B cell (primary cell): ENCODE measurements at places on chromosomes 7 and 10. TPM values are rescaled to one million over a fixed set of nuclear protein-coding genes. Genes with fewer than 3 reads are reported as not detected.

- DNase-seq = no peak
Observed at GRCh38 chr7:56046721-56047445, 4.4 kb downstream of the PSPH start.

GRCh38 chr10:34766266-34766600 lies 48.9 kb downstream of the PARD3 start:
- no peak for DNase-seq

The VSTM4 gene
- polyA plus RNA-seq = not detected in 2 replicates

The TRIM4 gene
- 14.2 and 15.1 TPM in 2 replicates for polyA plus RNA-seq

GRCh38 chr7:22377703-22378102 lies 20.7 kb upstream of the RAPGEF5 start:
- DNase-seq = no peak

DNA sequence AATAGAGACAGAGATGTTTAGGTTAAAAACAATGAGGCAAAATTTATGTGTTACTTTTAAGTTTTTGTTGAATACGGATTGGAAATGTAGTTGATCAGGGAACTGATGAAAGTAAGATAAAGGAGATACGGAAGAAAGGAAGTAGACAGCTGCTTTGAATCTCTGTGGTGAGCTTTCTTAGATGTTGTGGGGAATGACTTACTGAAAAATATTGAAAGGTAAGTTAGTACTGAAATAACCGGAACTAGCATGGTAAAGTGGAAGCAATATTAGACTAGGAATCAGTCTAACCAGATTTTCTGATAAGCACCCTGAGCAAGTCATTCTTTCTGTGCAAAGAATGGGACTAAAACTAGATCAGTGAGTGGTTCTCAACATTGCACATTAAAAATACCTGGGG lies 34.8 kb downstream of the LUC7L2 start:
- DNase-seq = no peak

GRCh38 chr10:98623176-98623575 lies 176.4 kb upstream of the HPS1 start:
- no peak for DNase-seq
